ENCODE measurements at places on chromosomes 16 and 17.
A peak's percentile ranks its signal among the peaks of the same experiment; 100 is the strongest.

DNA sequence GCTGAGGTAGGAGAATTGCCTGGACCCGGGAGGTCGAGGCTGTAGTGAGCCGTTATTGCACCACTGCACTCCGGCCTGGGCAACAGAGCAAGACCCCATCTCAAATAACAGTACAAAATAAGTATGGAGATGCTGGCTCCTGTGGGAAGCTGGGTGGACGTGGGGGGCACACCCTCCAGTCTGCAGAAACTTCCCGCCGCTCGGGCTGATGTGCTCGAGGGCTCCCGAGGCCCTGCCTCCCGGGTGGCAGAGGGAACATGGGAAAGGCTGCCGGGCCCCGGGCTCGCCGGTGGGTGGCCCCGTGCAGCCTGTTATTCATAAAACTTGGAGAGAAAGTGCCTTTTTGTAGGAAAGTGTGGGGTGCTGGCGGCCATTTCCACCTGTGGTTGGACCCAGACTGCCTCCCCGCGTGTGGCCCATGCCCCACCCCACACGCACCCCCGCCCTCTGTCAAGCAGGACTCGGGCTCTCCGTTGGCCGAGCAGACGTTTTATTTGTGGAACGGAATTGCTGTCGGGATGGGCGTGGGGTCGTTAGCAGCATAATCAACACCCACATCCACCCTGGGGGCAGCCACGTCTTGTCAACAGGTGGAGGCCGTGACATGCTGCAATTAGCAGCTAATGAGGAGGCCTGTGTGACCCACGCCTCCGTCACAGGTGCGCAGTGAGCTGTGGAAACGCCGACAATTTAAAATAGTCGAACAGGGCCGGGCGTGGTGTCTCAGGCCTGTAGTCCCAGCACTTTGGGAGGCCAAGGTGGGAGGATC lies 7.4 kb upstream of the CIAO3 start:
- no peak for DNase-seq

GRCh38 chr17:2215616-2216364 lies 87.8 kb downstream of the SMG6 start:
- DNase-seq: no peak

GRCh38 chr17:61040666-61041065 lies 359.0 kb upstream of the TBX2 start:
- no peak for DNase-seq

GRCh38 chr17:28741358-28742349 lies 2.2 kb upstream of the TRAF4 start:
- DNase-seq: peak; percentile 98

DNA sequence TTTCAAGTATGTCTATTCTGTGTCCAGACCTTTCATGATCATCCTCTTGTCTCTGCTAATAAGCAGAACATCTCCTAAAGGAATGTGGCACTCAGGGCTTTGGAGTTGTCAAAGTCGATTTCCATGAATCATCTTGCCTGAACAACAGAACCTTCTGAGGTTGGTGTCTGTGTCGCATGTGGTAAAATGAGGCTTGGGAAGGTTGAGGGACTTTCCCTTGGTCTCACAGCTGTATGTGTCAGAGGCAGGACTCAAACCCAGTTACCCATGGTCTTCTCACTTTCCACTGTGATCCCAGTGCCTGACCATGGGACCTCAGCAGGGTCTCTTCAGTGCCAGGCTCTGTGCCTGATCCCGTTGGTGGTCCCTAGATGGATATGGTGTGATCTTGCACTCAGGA lies 4.2 kb upstream of the GPRC5B start:
- DNase-seq: no peak

DNA sequence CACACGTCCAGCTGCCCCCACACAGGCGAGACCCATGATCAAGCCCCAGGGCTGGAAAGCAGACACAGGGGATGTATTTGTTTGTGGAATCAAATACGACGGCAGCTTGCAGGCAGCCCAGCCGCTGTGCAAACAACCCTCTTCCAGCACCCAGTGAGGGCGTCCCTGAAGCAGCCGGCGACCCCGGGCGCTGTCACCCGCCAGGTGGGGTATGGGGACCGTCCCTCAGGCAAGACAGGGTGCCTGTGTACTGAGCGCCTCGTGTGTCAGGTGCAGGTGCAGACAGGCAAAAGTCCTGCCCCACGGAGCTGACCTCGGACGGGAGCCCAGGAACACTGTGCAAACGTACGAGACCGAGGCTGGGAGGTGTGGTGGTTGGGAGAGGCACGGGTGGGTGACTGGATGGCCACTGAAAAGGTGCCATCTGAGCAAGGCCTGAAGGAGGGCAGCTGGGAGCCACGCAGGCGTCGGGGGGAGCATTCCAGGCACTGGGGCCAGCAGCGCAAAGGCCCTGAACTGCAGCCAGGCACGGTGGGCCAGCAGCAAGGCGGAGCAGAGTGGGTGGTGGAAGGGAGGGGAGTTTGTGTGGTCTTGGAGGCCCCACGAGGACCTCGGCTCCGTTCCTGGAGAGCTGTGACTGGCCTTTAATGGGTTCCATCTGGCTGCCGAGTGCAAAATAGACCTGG lies 48.5 kb downstream of the CBFA2T3 start:
- no peak for DNase-seq

GRCh38 chr16:85216522-85217375 lies 104.5 kb upstream of the CIBAR2 start:
- no peak for DNase-seq

GRCh38 chr17:71301063-71301462 lies 819.8 kb upstream of the SOX9 start:
- no peak for DNase-seq

DNA sequence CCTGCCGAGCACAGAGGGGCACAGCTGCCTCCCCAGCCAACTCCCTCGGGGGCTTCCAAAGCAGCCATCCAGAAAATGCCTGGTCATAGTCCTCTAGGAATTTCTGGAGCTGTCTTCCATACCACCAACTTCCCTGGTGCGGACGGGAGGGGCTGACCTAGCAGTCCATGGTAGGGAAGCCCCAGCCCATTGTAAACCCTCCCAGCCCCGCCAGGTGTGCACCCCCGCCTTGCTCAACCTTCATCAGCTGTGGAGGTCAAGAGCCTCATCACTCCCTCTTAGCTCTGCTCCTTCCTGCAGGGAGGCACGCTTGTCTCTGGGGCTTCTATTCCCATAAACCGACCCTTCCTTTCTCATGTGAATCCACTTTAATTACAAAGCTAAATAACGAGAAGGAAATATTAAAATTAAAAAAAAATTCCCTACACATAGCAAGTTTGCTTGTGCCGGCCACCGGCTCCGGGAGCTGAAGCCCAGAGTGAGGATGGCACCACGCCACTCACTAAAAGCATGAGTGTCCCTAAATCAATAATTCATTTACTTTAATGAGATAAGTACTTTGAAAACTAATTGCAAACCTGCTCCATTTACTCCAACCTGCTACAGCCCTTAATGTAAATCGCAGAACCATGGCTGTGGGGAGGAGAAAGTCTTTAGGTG lies 181.4 kb downstream of the ENGASE start:
- DNase-seq: no peak

GRCh38 chr16:30184096-30184890 lies 891 bp downstream of the CORO1A start:
- peak; percentile 82 for DNase-seq

- DNase-seq: no peak
Observed at GRCh38 chr17:11742886-11743285, 144.6 kb downstream of the DNAH9 start.

- no peak for DNase-seq
Observed at GRCh38 chr17:63317166-63317840, 128.8 kb downstream of the CYB561 start.

DNA sequence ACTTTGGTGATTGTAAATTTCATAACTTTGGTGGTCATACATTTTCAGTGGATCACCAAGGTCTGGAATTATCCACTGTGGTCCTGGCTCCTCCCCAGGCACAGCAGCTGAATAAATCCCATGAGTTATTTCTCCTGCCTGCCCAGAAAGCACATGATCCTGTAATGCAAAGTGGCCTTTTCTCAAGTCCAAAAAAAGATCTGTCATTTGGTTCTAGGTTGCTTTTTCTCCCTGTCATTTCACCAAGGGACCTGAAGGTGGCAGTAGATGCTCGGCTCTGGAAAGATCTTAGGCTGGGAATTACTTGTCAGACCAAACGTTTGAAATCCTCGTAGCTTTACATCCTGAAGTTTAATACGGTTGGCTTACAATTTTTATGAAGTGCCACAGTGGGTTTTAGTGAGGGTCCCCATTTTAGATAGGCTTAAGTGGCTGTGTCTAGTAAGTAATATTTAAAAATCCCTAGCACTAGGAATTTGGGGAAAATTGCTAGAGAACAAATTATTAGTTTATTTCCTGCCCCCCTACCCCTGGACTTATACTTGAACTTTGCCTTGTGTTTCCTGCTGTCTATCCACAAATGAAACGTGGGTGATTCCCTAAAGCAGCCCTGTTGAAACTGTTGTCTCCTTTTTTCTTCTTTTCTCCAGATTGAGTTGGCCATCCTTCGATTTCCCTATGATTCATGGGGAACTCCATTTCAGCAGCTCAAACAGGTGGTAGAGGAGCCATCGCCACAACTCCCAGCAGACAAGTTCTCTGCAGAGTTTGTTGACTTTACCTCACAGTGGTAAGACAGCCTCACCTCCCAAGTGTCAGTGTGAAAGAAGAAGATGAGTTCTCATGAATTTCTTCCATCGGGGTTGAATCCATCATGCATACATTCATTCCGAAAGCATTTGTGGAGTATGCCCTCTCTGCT lies 111.7 kb downstream of the MAP2K6 start:
- no peak for DNase-seq

DNA sequence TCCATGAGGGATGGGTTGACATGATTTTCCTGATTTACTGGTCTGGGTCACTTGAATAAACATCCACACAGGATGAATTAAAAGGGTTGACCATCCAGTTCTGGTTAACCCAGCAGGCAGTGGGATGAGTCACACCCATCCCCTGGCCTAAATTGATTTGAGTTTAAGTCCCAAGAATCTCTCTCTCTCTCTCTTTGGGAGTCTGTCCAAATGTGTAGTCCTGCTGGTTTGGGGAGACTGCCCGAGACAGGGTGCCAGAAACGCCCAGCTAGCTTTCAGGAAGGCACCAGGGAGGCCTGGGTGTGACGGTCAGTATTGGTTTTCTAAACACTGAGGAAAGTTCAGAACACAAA lies 38.8 kb downstream of the SCPEP1 start:
- no peak for DNase-seq

GRCh38 chr17:78289802-78290363 lies 58.5 kb downstream of the TMEM235 start:
- DNase-seq: peak; percentile 87

GRCh38 chr17:79207960-79208359 lies 133.3 kb downstream of the ENGASE start:
- DNase-seq: no peak

GRCh38 chr17:55641676-55642081 lies 81.0 kb downstream of the TMEM100 start:
- peak; percentile 41 for DNase-seq

DNA sequence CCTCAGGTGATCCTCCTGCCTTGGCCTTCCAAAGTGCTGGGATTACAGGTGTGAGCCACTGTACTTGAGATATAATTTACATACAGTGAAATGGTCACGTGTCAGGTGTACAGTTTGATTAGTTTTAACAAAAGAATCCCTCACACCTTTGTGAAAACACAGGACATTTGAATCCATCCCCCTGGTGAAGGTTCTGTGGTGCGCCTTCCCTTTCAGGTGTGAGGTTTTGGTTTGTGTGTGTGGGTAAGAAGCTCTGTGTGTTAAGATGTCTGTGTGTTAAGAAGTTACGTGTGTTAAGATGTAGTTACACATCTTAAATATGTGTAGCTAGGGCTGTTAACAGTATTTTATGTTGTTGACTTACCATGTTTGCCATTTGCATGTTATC lies 4.4 kb downstream of the SEC14L1 start:
- no peak for DNase-seq

DNA sequence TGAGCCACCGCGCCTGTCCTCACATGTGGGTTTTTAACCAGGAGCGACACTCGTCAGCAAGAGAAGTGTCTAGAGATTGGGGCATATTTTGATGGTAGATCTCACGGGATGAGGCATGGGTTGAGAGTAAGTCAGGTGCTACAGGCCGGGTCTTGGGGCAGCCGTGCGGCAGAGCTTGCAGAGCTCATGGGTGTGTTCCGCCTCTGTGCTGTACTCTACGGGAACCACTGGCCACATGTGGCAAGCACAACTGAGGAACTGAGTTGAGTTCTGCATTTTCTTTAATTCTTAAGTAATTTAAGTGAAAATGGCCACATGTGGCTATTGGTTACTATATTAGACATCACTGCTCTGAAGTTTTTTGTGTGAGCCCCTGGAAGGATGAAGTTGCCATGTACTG lies 9.6 kb downstream of the CLUAP1 start:
- no peak for DNase-seq

Measured in CMK (cell line).